ENCODE measurements at places on chromosomes 12 and 14. TPM values are rescaled to one million over a fixed set of nuclear protein-coding genes. Genes with fewer than 3 reads are reported as not detected.

The EPYC gene
- polyA plus RNA-seq: not detected

The DBX2 gene
- polyA plus RNA-seq: not detected

The CGRRF1 gene
- 22.4 TPM for polyA plus RNA-seq

The TAS2R9 gene
- polyA plus RNA-seq: not detected

DNA sequence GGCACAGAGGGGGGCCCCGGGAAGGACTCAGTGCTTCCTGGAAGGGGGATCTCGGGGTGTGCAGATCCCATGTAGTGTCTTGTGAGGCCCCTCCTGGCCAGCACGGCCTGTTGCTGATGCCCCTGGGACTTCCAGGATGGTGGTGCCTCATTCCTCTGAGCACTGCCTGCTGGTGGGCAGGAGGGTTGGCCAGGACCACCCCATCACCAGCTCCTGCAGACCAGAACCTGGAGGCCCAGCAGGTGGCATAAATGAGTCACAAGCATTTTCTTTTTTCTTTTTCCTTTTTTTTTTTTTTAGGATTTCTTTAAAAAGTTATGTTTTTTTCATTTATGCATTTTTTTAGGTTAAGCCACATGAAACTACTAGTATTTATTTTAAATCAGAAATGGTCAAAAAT is 8.0 kb downstream of the MMP17 start:
- no peaks in the 10 kb centered on the region for H3K4me1 ChIP-seq
- no peak overlapping the region for H3K4me3 ChIP-seq
- no peak for DNase-seq
- no peaks in the 10 kb centered on the region for H3K27me3 ChIP-seq

GRCh38 chr12:105613269-105613668 is 282.8 kb downstream of the C12orf75 start:
- no peak overlapping the region for H3K4me3 ChIP-seq
- no peaks in the 10 kb centered on the region for H3K36me3 ChIP-seq
- H3K27ac ChIP-seq: no peak overlapping the region
- H3K27me3 ChIP-seq: peaks cover 9% of the 10 kb centered on the region
- DNase-seq: no peak

GRCh38 chr12:40828593-40828990 is 136.4 kb downstream of the CNTN1 start:
- H3K4me3 ChIP-seq: no peak overlapping the region
- no peaks in the 10 kb centered on the region for H3K4me1 ChIP-seq
- no peak for DNase-seq
- H3K36me3 ChIP-seq: no peaks in the 10 kb centered on the region
- no peak overlapping the region for H3K27ac ChIP-seq

- no peak overlapping the region for H3K4me3 ChIP-seq
- H3K27me3 ChIP-seq: peaks cover 2% of the 10 kb centered on the region
- DNase-seq: no peak
- H3K4me1 ChIP-seq: no peaks in the 10 kb centered on the region
- H3K27ac ChIP-seq: no peak overlapping the region
These were observed 13.0 kb upstream of the TMED2 start for GRCh38 chr12:123571343-123571813.

DNA sequence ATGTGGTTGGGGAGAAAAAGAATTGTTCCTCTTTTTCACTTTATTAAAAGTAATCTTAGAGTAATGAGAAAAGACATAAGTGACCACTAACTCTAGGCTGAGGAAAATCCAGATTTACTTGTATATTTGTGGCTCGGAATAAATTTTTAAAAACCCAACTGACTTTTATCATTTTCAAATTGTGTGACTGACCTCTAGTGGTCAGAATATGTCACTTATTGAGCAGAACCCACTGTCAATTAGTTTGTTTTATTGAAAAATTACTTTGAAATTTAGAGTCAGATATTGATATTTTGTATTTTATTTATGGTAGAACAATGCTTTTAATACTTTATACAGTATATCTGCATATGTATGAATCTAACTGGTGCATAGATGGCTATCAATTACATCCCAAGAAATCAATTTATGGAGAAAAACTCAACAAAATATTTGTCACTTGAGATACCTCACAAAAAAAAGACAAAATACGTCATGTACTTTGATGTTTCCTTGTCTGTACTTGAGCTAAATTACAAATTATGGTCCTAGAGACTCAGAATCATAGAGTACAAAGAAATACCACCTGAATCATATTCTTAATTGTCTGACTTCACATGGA is 229.4 kb downstream of the CNTN1 start:
- no peaks in the 10 kb centered on the region for H3K4me1 ChIP-seq
- DNase-seq: no peak
- H3K27ac ChIP-seq: no peak overlapping the region
- H3K27me3 ChIP-seq: no peaks in the 10 kb centered on the region
- no peak overlapping the region for H3K4me3 ChIP-seq

DNA sequence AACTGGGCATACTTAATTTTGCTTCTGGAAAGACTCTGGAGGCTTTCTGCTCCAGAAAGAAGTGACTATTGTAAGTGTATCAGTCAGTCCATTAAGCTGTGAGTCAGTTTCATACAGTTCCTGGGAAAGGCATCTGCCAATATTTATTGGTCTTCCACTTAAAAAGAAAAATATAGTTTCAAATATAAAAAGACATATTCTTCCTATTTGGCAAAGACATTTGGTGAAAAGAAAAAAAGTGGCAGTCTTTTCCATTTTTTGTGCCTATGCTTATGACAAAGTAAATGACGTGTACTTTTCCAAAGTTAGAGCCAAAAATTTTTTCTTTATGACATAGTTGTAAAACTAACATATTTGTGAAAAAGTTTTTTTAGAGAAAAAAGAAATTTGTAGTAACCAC is 12.3 kb downstream of the TMEM30B start:
- no peaks in the 10 kb centered on the region for H3K36me3 ChIP-seq
- no peak for DNase-seq
- H3K27me3 ChIP-seq: peaks cover 11% of the 10 kb centered on the region
- no peak overlapping the region for H3K27ac ChIP-seq
- no peak overlapping the region for H3K4me3 ChIP-seq
- peaks cover 5% of the 10 kb centered on the region for H3K4me1 ChIP-seq

DNA sequence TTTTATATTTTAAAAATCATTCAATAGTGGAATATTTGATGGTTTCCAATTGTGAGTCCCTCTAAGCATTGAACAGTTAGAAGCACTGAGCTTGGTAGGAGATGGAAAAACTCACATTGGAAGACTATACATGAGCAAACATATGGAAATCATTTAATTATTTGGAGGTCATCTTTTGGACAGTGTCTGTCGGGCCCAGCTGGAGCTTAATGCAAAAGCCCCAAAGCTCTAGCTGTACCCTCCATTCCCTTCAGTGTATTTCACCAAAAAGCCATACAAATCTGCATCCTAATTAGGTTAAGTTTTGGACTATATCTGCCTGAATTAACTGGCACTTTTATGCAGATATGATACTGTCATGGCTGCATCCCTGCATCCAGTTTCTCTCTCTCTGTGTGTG is 365.7 kb downstream of the FLRT2 start:
- no peak for DNase-seq
- H3K27ac ChIP-seq: no peak overlapping the region
- H3K27me3 ChIP-seq: peaks cover 3% of the 10 kb centered on the region
- no peak overlapping the region for H3K4me3 ChIP-seq

DNA sequence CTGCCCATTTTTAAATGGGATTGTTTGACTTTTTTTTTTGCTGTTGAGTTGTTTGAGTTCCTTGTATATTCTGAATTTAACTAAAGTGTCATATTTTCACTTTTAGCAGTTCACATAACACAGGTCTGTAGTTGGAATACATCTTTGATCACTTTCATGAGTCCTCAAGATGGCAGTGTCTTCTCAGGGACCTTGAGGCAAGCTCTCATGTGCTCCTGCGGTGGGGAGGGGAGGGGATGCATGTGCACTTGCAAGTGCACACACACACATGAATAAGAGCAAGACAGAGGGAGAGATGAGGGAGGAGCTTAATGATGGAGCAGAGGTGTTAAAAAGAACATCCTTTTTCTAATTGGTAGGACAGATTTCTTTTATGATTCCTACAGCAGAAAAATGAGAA is 291.4 kb upstream of the OR4E1 start:
- H3K27ac ChIP-seq: no peak overlapping the region
- DNase-seq: no peak
- H3K4me1 ChIP-seq: no peaks in the 10 kb centered on the region
- H3K4me3 ChIP-seq: no peak overlapping the region
- H3K36me3 ChIP-seq: no peaks in the 10 kb centered on the region

DNA sequence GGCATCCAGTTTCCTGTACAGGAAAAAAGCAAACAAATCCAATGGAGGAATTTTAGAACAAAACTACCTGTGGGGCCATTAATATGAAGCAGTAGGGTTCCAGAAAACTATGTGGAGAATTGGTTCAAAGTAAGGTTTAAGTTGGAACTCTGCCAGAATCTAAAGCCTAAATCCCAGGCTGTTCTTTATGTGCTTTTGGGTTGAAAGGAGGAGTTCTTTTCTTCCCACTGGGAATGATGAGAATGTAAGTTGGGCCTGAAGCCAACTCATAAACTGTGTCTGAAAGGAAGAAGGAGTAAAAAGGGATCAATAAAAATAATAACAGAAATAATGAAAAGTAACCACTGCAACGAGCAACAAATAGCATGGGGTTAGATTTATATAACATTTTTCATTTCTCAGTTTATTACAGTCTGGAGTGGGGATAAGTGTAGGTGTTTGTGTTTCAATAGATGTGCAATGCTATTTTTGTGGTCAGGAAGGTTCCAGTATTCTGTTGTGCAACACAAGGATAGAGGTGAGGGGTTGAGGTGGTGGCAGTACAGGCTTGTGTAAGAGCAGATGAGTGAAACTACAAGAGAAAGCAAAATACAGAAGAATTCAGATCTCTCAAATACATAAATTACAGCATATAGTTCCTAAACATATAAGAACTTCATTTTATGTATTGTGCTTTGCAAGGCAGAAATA is 373.6 kb downstream of the EMP1 start:
- no peaks in the 10 kb centered on the region for H3K36me3 ChIP-seq
- no peak for DNase-seq
- no peaks in the 10 kb centered on the region for H3K4me1 ChIP-seq
- no peak overlapping the region for H3K4me3 ChIP-seq
- no peaks in the 10 kb centered on the region for H3K27me3 ChIP-seq

DNA sequence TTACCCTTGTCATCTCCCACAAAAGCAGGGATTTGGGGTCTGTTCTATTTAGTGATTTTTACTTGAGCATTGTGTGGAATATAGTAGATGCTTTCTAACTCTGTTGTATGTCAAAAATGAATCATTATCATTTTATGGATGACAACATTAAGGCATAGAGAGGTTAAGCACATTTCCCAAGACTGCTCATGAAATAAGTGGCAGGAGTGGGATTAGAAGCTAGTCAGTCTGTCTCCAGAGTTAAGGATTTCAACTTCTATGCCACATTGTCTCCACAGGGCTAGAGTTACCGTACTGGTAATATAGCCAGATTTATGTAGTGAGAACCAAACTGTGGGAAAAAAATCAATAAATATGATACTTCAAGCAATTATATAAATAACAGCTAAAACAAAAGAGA is 170.6 kb upstream of the DCN start:
- H3K27me3 ChIP-seq: peaks cover 5% of the 10 kb centered on the region
- no peak overlapping the region for H3K27ac ChIP-seq
- no peaks in the 10 kb centered on the region for H3K36me3 ChIP-seq
- DNase-seq: no peak

GRCh38 chr12:58425481-58426392 is 484.4 kb downstream of the ATP23 start:
- H3K4me1 ChIP-seq: peaks cover 18% of the 10 kb centered on the region
- peaks cover 1% of the 10 kb centered on the region for H3K27me3 ChIP-seq
- no peak overlapping the region for H3K4me3 ChIP-seq
- no peak for DNase-seq
- no peaks in the 10 kb centered on the region for H3K36me3 ChIP-seq

GRCh38 chr12:176321-177181 is 37.4 kb downstream of the SLC6A12 start:
- H3K4me1 ChIP-seq: peaks cover 13% of the 10 kb centered on the region
- no peak for DNase-seq
- no peaks in the 10 kb centered on the region for H3K36me3 ChIP-seq
- H3K4me3 ChIP-seq: no peak overlapping the region
- no peak overlapping the region for H3K27ac ChIP-seq
